ENCODE measurements at places on chromosomes 2 and 18.

DNA sequence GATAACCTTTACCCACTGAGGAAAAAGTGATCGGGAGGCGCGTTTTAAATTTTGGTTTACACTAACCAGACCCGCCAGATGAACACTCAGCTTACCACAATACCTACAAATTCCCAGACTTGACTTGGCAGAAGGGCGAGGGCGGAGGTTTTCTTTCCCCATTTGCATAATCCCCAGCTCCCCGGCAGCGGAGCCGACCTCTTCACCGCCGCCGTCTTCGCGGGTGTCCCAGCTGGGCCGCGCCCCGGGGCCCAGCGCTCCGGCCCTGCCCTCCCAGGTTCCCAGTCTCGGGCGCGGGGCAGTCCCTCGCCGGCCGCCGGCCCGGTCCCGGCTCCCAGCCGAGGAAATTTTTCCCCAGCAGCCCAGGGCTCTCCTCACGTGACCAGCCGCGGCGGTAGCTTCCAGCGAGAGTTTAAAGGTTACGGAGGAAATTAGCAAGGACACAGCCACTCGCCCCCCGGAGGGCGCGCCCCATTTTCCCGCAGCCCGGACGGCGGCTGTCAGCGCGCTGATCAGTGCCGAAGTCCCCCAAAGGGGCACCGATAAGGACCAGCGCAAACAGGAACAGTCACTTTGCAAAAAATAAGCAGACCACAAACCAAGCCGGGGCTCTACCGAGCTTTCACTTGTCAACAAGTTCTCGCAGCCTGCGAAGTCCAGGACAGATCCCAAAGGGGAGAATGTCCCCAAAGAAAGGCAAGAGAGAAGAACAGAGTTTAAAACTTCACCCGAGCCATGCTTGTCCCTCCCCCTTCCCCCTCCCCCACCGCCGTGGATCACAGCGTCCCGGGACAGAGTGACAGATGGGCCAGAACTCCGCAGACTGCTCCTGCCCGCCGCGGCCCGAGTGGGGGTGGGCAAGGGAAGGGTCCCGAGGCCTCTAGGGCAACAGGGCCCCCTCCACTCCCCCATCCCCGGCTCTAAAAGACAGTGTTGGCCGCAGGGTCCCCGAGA, 1.3 kb upstream of the PRKCE start:
- peak; percentile 84 for DNase-seq

- no peak for DNase-seq
Observed at GRCh38 chr2:1593371-1594122, 150.8 kb downstream of the PXDN start.

DNA sequence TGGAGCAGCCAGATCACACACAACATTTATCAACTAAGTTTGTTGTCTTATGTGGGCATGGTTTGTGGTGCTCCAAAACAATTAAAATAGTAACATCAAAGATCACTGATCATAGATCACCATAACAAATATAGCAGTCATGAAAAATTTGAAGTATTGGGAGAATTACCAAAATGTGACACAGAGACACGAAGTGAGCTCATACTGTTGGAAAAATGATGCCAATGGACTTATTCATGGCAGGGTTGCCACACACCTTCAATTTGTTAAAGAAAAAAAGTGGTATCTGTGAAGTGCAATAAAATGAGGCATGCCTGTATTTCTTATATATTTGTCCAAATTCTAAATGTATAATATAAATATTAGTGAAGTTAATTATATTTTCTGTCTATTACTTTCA, 42.9 kb upstream of the CABYR start:
- no peak for DNase-seq

GRCh38 chr18:59708988-59709387, 11.8 kb upstream of the CCBE1 start:
- no peak for DNase-seq

DNA sequence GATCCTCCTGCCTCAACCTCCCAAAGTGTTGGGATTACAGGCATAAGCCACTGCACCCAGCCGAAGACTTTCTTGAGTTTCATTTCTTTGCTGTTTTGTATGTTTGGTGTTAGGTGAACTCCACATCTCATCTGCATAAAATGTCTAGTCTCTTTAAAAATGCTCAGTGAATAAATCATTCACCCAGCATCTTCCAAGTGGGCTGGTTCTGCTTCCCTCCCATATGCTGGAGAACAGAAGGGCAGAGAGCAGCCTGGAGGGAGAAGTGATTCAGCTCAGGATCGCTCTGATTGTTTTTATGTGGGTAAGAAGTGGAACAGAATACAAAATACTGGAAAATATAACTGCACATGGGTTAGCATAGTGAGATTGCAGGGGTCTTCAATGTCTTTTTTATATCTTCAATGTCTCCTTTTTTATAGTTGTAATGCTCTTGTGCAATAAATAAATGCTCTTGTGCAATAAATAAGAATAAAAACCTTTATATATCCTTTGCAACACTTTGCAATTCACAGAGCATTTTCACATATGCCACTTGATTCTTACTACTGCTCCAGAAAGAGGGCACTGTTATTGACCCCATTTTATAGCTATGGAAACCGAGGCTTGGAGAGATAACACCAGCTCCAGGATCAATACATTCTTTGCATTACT, 253.0 kb upstream of the NCKAP5 start:
- no peak for DNase-seq

GRCh38 chr18:45843019-45843418, 17.5 kb downstream of the SIGLEC15 start:
- no peak for DNase-seq

DNA sequence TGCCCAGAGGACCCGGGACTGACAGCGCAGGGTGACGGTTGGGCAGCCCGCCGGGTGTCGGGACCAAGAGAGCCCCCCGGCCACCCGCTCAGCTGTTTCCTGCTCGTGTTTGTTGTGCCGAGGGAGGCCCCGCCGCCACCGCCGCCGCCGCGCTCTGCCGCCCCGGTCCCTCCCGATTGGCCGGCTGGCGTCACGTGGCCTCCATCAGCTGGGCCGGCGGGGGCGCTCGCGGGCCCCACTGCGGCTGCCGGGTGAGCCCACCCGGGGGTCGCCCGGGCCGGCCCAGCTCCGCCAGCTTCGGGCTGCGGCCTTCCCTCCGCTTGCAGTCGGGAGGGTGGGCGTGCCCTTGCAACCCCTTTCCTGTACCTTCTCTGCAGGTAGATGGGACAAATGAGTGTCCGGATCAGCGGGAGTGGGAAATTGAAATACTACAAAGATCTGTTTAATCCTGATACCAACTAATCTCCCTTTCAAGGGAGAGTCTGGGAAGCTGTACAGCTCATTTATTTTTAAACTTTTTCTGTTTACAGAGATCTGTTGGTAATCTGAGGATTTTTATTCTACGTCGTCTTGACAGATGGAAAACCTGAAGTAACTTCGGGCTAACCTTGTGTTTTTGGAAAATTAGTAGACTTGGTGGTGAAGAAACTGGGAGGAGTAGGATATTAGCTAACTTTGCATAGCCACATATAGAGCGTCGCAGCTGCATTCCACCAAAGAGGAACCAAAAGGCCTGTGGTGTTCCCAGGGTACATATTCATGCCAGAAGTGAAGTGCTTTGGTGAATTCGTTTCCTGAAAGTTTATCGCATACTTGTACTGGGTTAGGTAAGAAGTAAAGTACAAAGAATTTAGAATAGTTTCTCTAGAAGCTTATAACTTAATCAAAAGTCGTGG, 1.2 kb downstream of the YPEL5 start:
- DNase-seq: peak; percentile 82

DNA sequence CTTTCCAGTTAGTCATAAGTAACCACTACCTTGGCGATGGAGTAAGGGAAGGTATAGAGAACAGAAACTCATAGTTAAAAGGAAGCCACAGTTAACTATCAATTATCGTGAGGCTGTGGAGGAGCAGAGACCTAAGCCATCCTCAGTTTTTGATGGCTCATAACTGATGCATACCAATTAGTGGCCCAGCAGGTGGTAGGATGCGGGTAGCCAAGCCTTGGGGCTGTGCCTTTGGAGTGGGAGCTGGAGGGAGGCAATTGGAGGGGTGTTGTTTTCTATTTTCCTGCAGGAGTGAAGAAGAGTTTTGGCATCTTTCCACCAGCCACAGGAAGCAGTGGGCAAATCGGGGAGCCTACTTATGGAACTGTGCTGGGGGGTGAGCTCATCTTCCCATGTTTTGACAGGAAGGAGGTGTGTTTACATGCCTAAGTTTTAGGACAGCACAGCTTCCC, 194.8 kb downstream of the TPGS2 start:
- DNase-seq: no peak

DNA sequence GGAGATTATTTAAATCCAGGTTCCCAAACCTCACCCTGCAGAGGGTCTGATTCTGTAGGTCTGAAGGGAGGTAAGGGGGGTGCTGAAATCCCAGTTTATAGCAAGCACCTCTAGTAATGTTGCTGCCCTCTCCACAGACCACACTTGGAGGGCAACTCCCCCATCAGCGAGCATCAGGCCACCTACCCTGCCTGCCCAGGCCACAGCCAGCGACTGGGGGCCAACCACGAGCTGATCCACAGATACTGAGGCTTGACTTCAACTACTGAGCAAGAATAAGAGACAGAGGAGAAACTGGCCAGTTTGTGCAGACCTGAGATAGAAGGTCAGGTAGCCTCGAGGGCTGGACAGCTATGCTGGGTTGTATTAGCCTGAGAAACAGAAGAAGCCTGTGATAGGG, 36.3 kb upstream of the LBH start:
- no peak for DNase-seq

DNA sequence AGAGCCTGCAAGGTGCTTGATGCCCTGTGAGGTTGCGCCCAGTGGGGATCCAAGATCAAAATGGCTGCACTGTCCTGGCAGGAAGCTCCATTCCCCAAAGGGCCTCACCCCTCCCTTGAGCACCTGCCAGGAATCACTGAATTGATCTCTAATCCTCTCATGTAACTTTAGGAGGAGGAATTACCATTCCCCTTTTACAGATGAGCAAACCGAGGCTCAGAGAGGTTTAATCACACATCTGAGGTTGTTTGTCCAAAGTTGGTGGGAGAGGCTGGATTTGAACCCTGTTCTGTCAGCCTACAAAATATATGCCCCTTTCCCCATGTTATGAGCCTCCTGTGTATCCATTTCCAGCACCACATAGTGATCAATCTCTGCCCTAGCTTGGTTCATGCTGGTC, 10.5 kb downstream of the ASIC4 start:
- DNase-seq: no peak

GRCh38 chr2:3254442-3254941, 123.1 kb downstream of the EIPR1 start:
- no peak for DNase-seq

DNA sequence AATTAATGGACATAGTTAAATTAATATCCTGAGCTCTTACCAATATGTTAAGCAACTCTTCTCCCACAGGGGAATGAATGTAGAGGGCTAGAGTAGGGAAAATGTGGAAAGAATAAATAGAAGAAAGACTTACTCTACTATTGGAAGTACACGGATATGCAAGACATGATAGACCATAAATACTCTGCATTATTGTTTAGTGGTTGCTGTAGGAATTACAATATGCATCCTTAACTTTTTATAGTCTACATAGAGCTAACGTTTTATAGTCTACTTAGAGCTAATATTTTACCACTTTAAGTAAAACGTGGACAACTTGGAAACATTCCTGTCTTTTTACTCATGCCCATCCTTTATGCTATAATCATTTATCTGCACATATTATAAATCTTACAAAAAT, 163.8 kb upstream of the GALNT5 start:
- no peak for DNase-seq

DNA sequence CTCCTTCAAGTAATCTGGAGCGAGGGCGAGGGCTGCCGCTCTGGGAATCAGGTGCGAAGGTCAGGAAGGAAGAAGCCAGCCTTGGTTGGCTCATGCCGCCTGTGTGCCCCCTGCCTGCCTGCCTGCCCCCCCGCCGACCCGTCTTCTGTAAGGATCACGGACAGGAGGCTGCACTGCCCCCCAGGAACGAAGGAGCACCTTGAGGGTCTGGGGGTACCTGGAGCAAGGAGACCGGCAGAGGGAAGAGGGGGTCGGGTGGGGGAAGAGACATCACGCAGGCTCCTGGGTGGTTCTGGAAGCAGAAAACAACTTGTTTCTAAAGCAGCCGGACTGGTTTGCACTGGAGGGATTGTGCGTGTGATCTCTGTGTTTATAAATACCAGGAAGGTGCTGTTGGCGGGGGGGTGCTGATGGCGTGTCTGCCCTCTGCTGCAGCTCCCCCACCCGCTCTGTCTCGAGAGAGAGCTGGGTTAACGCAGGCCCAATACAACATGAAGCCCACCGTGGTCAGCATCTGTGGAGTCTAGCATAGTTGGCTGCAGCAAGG, 1.7 kb downstream of the FOSL2 start:
- no peak for DNase-seq

GRCh38 chr2:121189661-121190381, 95.2 kb downstream of the TFCP2L1 start:
- DNase-seq: no peak

DNA sequence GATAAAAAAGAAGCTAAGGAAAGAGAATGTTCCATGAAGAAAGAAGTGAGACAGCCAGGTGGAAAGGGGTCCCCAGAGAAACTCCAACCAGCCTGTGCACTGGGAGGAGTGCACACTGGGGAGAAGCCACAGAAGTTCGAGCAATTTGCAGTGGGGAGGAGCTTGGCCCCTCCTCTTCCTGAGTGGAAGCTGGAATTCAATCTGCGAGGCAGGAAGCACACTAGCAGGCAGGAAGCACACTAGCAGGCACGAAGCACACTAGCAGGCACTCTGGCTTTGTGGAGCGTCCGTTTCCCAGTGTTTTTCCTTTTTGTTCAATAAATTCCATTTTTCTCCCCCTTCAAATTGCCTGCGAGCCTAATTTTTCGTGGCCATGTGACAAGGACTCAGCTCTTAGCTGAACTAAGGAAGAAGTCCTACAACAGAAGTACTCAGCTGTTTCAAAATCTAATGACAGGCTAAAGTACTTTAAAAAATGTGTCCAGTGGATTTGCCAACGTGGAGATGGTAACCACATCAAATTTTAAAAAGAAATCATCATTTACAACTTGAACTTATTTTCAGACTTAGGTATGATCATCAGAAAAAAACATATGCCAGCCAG, 21.4 kb upstream of the SPIRE1 start:
- peak; percentile 46 for DNase-seq

DNA sequence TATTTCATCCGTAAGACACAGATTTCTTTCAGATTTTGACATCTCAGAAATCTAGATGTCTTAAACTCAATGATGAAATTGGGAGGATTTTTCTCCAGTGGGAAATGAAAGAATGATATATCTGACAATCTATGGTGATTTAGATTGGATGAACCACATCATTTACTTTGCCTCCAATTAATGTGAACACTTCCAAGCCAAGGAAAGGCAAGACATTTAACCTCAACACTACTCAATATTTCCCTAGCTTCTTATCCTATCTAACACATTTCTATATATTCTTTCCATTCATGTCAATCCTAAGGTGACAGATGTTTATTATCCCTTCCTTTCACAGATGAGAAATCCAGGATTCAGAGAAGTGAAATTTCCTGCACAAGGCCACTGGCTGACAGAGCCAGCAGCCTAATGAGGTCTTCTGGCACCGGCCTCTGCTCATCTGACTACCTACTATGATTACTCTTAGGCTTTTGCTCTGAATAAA, 327.6 kb downstream of the IRS1 start:
- no peak for DNase-seq

All from suppressor macrophage treated with lipopolysaccharide for 1 hour (primary cell).